ENCODE measurements at places on chromosomes 7 and 10.
A peak's percentile ranks its signal among the peaks of the same experiment; 100 is the strongest.

DNA sequence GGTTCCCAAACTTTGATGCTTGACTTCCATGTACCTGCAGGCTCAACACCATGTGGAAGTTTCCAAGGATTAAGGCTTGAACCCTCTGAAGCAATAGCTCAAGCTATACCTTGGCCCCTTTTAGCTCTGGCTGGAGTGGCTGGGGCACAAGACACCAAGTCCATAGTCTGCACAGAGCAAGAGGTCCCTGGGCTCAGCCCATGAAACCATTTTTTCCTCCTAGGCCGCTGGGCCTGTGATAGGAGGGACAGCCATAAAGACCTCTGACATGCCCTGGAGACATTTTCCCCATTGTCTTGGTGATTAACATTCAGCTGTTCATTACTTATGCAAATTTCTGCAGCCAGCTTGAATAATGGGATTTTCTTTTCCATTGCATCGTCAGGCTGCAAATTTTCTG, 14.4 kb downstream of the DGKI start:
- DNase-seq, result no peak

DNA sequence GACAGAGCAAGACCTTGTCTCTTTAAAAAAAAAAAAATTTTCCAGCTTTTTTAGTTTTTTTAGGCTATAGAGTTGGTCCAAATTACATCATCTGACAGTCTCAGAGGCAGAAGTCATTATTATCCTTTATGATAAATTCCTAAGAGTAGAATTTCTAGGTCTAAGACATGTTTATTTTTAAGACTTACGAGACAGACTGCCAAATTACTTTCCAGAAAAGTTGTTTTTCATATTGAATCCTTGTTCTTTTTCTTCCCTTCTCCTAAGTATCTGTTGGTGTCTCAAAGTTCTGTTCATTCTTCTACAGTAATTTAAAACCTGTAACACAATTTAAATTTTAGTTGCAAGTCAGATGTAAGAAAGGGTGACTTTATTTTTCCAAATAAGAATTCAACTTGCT, 421.4 kb downstream of the GALNT17 start:
- DNase-seq, result no peak

DNA sequence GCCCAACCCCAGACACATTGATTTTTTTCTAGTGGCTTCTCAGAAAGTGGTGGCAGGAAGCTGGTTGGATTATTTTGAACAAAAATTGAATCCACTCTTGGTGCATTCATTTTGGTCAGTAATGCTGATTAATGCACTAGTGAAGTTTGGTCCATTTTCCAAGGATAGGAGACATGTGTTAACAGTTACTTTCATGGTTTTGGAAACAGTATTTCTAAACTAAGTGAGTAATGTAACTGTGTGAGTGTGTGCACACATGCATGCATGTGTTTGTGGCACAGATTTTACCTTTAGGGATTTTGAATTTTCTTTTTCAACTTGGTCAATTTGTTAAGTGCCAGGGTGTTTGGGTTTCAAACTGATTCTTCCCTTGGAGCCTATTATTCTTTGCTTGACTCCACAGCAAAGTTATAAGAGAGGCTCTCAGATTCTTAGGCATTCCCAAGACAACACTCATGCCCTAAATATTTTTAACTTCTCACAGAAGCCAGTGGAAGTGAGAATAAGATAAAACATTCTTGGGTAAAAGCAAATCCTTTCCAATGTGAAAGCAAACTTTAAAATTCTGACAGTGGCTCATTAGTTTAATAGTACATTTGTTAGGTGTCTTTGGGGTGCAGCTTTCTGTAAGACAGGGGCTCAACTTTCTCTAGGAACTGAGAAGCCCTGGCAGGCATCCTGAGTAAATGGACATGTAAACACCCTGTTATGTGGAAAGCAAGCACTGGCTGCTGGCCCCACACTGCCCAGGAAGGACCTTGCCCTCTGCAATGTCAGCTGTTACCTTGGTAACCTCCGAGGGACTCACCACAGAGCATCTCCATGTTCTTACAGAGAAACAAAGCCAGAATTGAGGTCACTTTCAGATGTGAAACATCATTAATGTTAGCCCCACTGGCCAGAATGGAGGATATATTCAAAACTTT, 68.4 kb downstream of the ASAH2B start:
- no peak for DNase-seq

- DNase-seq, result no peak
These were observed 95.4 kb downstream of the HIBADH start for GRCh38 chr7:27567266-27567665.

GRCh38 chr10:36023939-36024338, 381.8 kb upstream of the FZD8 start:
- no peak for DNase-seq

DNA sequence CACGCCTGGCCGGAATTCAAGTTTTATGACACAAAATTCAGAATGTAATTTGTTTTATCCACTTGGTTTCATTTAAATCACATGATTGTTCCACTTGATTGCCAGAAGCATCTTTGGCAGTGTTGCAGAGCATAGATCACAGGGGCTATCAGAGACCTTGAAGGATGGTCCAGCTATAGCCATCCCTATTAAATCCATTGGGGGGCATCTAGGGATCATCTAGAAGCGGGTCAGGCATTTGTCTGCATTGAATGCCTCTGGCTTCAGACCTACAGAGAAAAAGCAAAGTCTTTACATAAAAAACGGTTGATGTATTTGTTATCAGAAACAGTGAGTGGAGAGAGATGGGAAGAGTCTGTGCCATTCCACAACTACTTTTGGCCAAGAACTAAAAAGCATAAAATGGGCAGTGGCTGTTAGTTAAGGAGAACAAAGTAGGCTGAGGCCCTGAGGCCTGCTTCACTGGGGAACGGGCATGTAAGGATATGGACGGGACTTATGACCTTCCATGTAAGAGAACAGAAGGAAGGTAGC, 146.3 kb downstream of the NXPH1 start:
- DNase-seq, result no peak

GRCh38 chr10:34862892-34863291, 47.8 kb upstream of the PARD3 start:
- DNase-seq, result no peak

- no peak for DNase-seq
These were observed 12.7 kb downstream of the CLEC2L start for GRCh38 chr7:139536152-139536551.

DNA sequence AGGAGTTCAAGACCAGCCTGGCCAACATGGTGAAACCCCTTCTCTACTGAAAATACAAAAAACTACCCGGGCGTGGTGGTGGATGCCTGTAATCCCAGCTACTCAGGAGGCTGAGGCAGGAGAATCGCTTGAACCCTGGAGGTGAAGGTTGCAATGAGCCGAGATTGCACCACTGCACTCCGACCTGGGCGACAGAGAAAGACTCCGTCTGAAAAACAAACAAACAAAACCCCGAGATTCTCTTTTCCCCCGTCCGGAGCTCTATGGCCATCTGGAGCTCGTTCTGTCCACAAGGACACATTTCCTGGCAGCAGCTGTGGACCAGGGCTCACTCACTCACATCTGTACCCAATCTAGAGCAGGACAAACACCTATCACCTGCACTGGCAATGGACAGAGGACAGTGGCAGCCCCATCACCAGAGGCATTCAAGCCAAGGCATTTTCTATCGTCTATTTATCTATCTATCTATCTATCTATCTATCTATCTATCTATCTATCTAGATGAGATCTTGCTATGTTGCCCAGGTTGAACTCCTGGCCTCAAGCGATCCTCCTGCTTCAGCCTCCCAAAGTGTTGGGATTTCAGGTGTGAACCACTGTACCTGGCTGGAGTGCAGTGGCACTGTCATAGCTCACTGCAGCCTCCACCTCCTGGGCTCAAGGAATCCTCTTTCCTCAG, 167.1 kb upstream of the TNRC18 start:
- no peak for DNase-seq

DNA sequence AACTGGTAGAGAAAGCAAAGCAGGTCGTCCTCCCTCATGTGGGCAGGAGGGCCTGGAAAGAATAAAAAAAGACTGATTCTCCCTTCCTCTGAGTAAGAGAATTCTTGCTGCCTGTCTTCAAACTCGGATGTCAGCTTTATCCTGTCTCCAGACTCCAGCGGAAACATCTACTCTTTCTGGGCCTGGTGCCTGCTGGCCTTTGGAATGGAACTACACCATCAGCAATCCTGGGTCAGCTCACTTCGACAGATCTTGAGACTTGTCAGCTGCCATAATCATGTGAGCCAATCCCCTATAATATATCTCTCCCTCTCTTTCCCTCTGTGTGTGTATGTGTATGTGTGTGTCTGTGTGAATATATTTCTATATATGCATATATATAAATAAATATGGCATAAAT, 411.0 kb upstream of the DPP6 start:
- no peak for DNase-seq

- DNase-seq, result no peak
These were observed 30.9 kb downstream of the GIMAP8 start for GRCh38 chr7:150481186-150481920.

- DNase-seq, result no peak
These were observed 32.4 kb upstream of the HGF start for GRCh38 chr7:81802251-81802650.

DNA sequence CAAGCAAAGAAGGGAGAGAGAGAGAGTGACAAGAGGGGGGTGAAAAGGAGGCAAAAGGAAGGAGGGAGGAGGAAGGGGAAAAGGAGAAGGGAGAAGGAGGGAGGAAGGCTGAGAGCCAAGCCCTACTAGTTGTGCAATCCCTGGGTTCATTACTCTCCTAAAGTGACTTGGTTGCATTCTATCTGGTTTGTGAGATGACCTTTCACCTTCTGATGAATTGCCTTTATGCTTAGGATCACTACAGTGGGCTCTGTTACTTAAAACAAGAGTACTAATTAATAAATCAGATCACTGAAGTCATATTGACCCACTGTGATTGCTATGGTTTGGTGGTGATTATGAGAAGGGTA, 144.9 kb downstream of the KIF20B start:
- DNase-seq, result no peak

DNA sequence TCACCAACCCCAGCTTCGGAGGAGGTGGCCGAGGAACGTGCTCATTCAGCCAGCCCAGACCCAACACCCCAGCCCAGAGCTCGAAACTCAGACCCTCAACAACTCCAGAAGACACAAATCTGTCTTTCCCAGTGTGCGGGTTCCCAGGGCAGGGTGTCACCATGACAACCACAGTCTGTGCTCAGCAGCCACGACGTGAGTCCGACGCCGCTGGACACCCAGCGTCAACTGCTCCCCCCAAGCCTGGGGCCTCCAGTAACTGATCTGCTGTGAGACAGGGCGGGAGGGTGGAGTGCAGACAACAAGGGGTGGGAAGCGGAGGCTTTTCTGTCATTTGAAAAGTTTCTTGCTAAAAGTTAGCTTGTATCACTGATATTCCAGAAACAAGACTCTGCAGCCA, 167.2 kb downstream of the MAD1L1 start:
- no peak for DNase-seq

DNA sequence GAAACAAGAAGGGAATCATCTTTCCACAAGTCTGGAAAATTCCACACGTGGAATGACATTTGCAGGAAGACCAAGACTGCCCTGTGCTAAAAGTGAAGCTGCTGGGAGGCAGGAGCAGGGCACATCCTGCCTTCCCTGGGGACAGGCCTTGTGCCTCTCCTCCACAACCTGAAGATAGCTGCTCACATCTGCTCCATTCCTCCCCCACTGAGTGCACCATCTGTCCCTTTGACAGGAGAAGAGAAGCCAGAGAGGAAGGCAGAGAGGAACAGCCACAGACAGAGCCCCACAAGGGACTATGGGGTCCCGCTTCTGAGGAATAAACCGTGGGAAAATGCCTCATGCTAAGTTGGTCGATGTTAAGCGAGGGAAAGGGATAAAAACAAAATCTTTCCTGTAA, 15.9 kb upstream of the FAM171A1 start:
- DNase-seq, result no peak

DNA sequence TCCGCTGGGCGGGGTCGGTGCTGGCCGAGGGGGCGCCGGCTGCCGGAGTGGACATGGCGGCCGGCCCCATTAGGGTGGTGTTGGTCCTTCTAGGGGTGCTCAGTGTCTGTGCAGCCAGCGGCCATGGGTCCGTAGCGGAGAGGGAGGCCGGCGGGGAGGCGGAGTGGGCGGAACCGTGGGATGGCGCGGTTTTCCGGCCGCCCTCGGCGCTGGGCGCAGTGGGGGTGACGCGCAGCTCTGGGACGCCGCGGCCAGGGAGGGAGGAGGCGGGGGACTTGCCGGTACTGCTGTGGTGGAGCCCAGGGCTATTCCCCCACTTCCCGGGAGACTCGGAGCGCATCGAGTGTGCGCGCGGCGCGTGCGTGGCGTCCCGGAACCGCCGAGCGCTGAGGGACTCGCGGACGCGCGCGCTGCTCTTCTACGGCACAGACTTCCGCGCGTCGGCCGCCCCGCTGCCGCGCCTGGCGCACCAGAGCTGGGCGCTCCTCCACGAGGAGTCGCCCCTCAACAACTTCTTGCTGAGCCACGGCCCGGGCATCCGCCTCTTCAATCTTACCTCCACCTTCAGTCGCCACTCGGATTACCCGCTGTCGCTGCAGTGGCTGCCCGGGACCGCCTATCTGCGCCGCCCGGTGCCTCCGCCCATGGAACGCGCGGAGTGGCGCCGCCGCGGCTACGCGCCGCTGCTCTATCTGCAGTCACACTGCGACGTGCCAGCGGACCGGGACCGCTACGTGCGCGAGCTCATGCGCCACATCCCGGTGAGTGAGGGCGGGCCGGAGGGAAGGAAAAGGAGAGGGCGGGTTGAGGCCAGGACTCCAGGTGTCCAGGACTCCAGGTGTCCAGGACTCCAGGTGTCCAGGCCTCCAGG, 9.3 kb upstream of the CHCHD1 start:
- peak; percentile 75 for DNase-seq

- no peak for DNase-seq
These were observed 33.6 kb upstream of the CHST15 start for GRCh38 chr10:124126983-124127385.

- no peak for DNase-seq
These were observed 942 bp upstream of the KIAA1217 start for GRCh38 chr10:24207781-24208611.

DNA sequence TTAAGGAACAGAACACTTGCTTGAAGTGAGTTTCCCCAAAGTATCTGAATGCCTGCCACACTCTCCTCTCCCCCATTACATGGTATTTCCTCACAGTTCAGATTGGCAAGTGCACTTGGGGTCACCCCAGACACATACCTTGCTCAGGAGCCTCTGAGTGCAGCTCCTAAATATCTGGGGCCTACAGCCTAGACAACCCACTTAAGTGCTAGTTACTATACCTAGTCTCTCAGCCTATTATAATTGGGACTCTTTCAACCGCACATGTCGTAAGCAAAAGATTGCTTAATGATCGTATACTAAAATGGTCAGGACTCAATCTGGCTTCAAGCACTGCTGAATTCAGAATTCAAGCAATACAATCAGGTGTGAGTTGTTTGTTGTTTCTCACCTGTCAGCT, 19.9 kb downstream of the TMEM176B start:
- no peak for DNase-seq

DNA sequence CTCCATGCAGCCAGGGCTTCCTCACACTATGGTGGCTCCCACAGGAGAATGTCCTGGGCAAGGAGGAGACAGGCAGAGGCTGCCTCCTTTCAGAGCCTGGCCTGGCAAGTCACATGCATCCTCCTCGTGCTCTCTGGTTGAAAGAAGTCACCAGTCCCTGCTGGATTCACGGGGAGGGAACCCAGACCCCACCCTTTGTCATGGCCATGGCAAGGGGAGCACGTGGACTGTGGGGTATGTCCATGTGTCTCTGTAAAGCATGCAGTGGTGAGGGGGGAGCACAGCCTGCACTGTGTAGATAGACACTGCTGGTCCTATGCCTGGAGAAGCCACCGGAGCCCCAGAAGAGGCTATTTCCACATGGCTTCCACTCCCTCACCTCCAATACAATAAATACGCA, 225.0 kb downstream of the TCERG1L start:
- no peak for DNase-seq

- DNase-seq, result no peak
These were observed 121.8 kb downstream of the KMT2C start for GRCh38 chr7:152313831-152314604.

- DNase-seq, result no peak
These were observed 48.6 kb upstream of the DPYSL4 start for GRCh38 chr10:132138133-132138532.
